T-cell (primary cell): ENCODE measurements at places on chromosomes 1 and 21. TPM values are rescaled to one million over a fixed set of nuclear protein-coding genes. Genes with fewer than 3 reads are reported as not detected.

Gene DCLRE1B
- 6.1 TPM for total RNA-seq

Gene MCOLN2
- total RNA-seq, result 7.6 TPM

Gene SYT14
- not detected for total RNA-seq

Gene PCSK9
- total RNA-seq, result not detected

Gene IFI6
- 28.2 TPM for total RNA-seq

Gene KLHL12
- total RNA-seq, result 22.3 TPM

Gene S100A7
- not detected for total RNA-seq

Gene TSPAN1
- 0.53 TPM for total RNA-seq

Gene AMPD1
- total RNA-seq, result not detected

Gene RPTN
- total RNA-seq, result not detected

Gene SDC3
- 0.15 TPM for total RNA-seq

Gene PRR9
- total RNA-seq, result not detected

Gene S100B
- 8.9 TPM for total RNA-seq

Gene TMEM125
- total RNA-seq, result 0.35 TPM

Gene KRTAP19-4
- not detected for total RNA-seq

Gene GJA5
- not detected for total RNA-seq

Gene RNF223
- not detected for total RNA-seq

Gene CACHD1
- total RNA-seq, result 1.4 TPM

Gene KIAA0040
- total RNA-seq, result 35.3 TPM

Gene PCP4
- total RNA-seq, result not detected

Gene MSH4
- total RNA-seq, result 0.54 TPM

Gene GCSAML
- total RNA-seq, result 0.47 TPM

Gene CR1
- total RNA-seq, result 8.3 TPM

Gene CNIH3
- total RNA-seq, result 2.3 TPM

Gene SMPDL3B
- 0.35 TPM for total RNA-seq

Gene LMX1A
- not detected for total RNA-seq

Gene MYCL
- 0.22 TPM for total RNA-seq

Gene LZIC
- 28.6 TPM for total RNA-seq

Gene ERO1B
- 12.1 TPM for total RNA-seq

Gene SLAMF6
- total RNA-seq, result 47.3 TPM

Gene LCE1A
- not detected for total RNA-seq

Gene PI4KB
- total RNA-seq, result 96.9 TPM

Gene KCND3
- not detected for total RNA-seq

Gene HEATR1
- 49.8 TPM for total RNA-seq

Gene LDLRAD1
- total RNA-seq, result not detected

Gene PTPN14
- 0.02 TPM for total RNA-seq

Gene HSD11B1
- total RNA-seq, result 0.41 TPM

Gene FAM72D
- 0.09 TPM for total RNA-seq

Gene NUP210L
- 0.14 TPM for total RNA-seq

Gene HHIPL2
- not detected for total RNA-seq

Gene CHD1L
- 43.9 TPM for total RNA-seq

Gene PRAMEF14
- total RNA-seq, result not detected

Gene POLR3C
- total RNA-seq, result 24.5 TPM

Gene GRIK3
- not detected for total RNA-seq

Gene KRTAP11-1
- total RNA-seq, result not detected

Gene COL8A2
- total RNA-seq, result 0.15 TPM

Gene RBP7
- not detected for total RNA-seq

Gene IL23R
- total RNA-seq, result not detected

Gene NBPF6
- total RNA-seq, result not detected

Gene IFI44L
- 4.5 TPM for total RNA-seq

Gene SYTL1
- 240 TPM for total RNA-seq

Gene KCNT2
- total RNA-seq, result not detected

Gene BTBD8
- total RNA-seq, result 5.2 TPM

Gene PDC
- total RNA-seq, result not detected

Gene ALPL
- 0.41 TPM for total RNA-seq
